ENCODE measurements at places on chromosomes 1 and 21.
A peak's percentile ranks its signal among the peaks of the same experiment; 100 is the strongest.

DNA sequence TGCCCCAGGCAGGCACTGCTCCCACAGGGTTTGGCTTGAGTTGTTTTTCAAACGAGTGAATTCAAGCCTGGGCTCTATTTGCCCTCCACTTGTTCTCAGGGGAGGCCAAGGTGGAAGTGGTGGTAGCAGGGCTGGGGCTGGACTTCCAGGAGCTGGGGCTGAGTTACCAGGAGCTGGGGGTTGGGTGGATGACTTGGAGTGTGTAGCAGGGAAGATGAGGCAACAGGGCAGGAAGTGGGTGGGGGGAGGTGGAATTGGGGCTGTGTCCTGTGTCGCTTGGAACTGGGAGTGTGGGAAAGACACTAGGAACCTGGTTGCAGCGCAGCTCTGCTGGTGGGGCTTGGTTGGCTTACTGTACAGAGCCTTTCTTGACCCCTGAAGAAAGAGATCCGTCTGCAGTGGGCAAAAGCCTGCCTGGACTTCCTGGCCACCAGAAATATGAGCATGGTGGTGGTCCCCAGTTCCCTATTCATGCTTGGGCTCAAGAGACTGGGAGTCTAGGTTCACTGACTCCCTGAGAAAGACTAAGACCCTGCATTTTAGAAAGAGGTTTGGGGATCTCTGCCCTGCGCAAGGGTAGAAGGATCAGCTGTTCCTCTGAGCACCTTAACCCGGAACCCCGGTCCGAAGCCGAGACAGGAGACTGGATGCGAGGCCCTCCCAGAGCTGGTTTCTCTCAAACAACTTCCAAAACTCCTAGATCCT lies 3.1 kb downstream of the TFAP2E start:
- DNase-seq: no peak

- DNase-seq: no peak
These were observed 55.9 kb downstream of the DAP3 start for GRCh38 chr1:155744711-155745283.

GRCh38 chr1:151326619-151327222 lies 495 bp downstream of the PI4KB start:
- DNase-seq: peak; percentile 68

DNA sequence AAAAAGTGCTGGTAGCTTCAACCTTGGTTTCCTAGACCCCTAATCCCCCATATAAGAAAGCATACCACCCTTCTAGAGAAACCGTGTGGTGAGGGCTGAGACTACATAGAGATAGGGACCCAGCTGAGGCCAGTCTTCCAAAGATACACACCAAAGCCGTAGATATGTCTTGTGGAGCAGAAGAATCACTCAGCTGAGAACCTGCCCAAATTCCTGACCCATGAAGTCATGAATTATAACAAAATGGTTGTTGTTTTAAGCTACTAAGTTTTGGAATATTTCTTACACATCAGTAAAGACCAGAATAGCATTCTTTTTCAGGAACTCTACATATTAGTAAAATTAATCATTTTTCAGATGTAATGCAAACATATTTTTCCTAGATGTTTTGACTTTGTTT lies 3.3 kb upstream of the SNRPE start:
- peak; percentile 65 for DNase-seq

Measured in MCF 10A (cell line).